ENCODE measurements at places on chromosomes 1 and 21. TPM values are rescaled to one million over a fixed set of nuclear protein-coding genes. Genes with fewer than 3 reads are reported as not detected.

The C1orf74 gene
- 2.4 TPM for total RNA-seq

The OR2AK2 gene
- not detected for total RNA-seq

The CYP4A22 gene
- total RNA-seq, result not detected

The HSD3B2 gene
- total RNA-seq, result not detected

The ZNF281 gene
- total RNA-seq, result 29.7 TPM

The ARHGAP30 gene
- not detected for total RNA-seq

The CHODL gene
- 5.7 TPM for total RNA-seq

The ERG gene
- total RNA-seq, result 9.9 TPM

The FHAD1 gene
- 0.63 TPM for total RNA-seq

The PCP4 gene
- not detected for total RNA-seq

The NEXN gene
- 17.6 TPM for total RNA-seq

The KIF21B gene
- total RNA-seq, result not detected

The CDA gene
- total RNA-seq, result not detected

The MMP23B gene
- total RNA-seq, result 35.2 TPM

The OR2L5 gene
- total RNA-seq, result not detected

The SPRR1A gene
- not detected for total RNA-seq

The ATP6V1G3 gene
- not detected for total RNA-seq

The TFF3 gene
- not detected for total RNA-seq

The WDTC1 gene
- 11.0 TPM for total RNA-seq

The AVPR1B gene
- not detected for total RNA-seq

The CHI3L1 gene
- 3.0 TPM for total RNA-seq

The TENT5C gene
- total RNA-seq, result 0.45 TPM

The KPNA6 gene
- total RNA-seq, result 42.4 TPM

The FOXD2 gene
- under 0.01 TPM for total RNA-seq

The LAD1 gene
- total RNA-seq, result not detected

The NIT1 gene
- total RNA-seq, result 13.3 TPM

The TNN gene
- total RNA-seq, result not detected

The SUMO3 gene
- total RNA-seq, result 130 TPM

The TRIM67 gene
- total RNA-seq, result not detected

The CFAP126 gene
- total RNA-seq, result not detected

The PADI4 gene
- not detected for total RNA-seq

The SEC22B gene
- 70.3 TPM for total RNA-seq

The PPIE gene
- total RNA-seq, result 39.6 TPM

The S100A16 gene
- total RNA-seq, result 406 TPM

The SRGAP2B gene
- total RNA-seq, result 99.2 TPM

The S100A1 gene
- 0.54 TPM for total RNA-seq

The IGFN1 gene
- total RNA-seq, result 0.74 TPM

The SLC30A2 gene
- total RNA-seq, result not detected

The OR2T8 gene
- not detected for total RNA-seq

The SLC2A5 gene
- 0.90 TPM for total RNA-seq

The LRRC3 gene
- total RNA-seq, result 0.45 TPM

The NMNAT2 gene
- total RNA-seq, result 0.49 TPM

The CHIT1 gene
- not detected for total RNA-seq

The TACSTD2 gene
- 0.36 TPM for total RNA-seq

The SHE gene
- total RNA-seq, result 0.49 TPM

The GFI1 gene
- total RNA-seq, result 0.65 TPM

The C1orf141 gene
- total RNA-seq, result 0.65 TPM

The CATSPERE gene
- total RNA-seq, result 0.49 TPM

The EBNA1BP2 gene
- total RNA-seq, result 59.4 TPM

The NPHS2 gene
- total RNA-seq, result not detected

The SH2D1B gene
- under 0.01 TPM for total RNA-seq

The TCP10L gene
- total RNA-seq, result 0.45 TPM

The FCGR1A gene
- not detected for total RNA-seq

The SH3BGR gene
- total RNA-seq, result 6.2 TPM

The AMIGO1 gene
- 0.54 TPM for total RNA-seq

The G0S2 gene
- total RNA-seq, result 146 TPM

All from fibroblast of the aortic adventitia (primary cell).